ENCODE measurements at places on chromosomes 1 and 21.

- DNase-seq: no peak
Measured at GRCh38 chr1:209038316-209038715, 545.2 kb upstream of the CAMK1G start.

DNA sequence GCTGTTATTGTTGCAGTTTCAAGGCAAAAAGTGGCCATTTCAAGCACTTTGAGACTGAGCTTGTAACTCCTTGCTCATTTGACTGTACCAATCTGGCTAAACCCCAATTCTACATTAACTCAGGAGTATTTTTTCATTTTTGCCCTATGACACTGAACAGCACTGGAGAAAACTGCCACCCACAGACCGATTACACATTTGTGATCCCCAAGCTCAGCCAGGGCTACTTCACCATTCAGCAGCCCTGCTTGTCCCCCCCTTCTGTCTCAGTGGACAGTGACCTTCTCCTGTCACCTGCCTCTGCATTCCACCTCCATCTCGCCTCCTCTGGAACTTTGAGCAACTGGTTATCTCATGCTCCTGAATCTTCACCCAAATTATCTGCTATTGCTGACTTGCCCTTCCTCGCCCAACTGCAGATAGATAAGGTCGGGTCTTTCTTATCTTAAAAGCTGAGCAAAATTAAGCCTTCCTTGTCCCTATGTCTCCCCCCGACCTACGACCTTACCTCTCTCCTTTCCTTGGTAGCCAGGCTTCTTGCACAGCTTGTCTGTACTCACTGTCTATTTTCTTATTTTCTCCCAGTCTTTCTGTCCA is 25.3 kb downstream of the SPATA46 start:
- DNase-seq: no peak

GRCh38 chr1:218945050-218945449 is 228.6 kb upstream of the LYPLAL1 start:
- no peak for DNase-seq

GRCh38 chr1:31650161-31651088 is 5.7 kb upstream of the PEF1 start:
- DNase-seq: no peak

GRCh38 chr1:108055387-108055786 is 90.4 kb upstream of the VAV3 start:
- no peak for DNase-seq

GRCh38 chr1:85229574-85230097 is 28.8 kb upstream of the SYDE2 start:
- DNase-seq: no peak

- peak; percentile 26 for DNase-seq
Measured at GRCh38 chr1:101520302-101520701, 283.5 kb downstream of the S1PR1 start.

- no peak for DNase-seq
Measured at GRCh38 chr1:38186566-38186965, 140.0 kb upstream of the POU3F1 start.

DNA sequence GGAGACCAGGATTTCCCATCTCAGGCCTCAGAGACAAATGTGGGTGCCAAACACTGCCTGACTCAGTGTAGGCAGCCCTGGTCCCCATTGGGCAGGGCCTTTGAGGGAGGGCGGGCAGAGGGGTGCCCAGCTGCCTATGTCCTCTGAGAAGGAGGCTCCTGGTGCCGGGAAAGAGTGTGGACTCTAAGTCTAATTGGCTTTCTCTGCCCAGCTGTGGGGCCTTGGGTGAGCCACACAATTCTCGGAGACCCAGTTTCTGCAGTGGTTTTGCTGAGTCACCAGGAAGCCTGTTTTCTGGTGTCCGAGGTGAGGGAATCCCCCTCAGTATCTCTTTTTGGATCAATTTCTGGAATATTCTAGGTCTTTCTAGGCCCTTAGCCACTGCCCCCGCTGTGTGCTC is 35.3 kb upstream of the ACTL8 start:
- no peak for DNase-seq

GRCh38 chr21:24729568-24729967 is 877.7 kb downstream of the MRPL39 start:
- DNase-seq: no peak

DNA sequence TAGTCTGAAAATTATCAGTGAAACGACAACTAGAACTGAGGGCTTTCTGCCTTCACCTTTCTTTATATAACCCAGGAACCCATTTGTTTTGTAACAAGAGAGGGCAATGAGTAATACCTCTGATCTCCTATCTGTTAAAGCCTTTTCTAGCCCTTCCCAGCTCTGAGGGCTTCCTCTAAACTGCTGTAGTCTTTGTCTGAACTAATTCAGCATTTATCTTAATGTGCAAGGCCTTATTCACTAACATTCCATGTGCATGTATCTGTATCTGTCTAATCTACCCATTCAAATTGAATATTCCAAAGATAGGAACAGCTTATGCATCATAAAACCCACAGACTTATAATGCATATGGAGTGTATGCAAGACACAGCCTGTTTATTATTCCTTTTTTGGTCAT is 167.1 kb downstream of the LYPLAL1 start:
- DNase-seq: no peak

DNA sequence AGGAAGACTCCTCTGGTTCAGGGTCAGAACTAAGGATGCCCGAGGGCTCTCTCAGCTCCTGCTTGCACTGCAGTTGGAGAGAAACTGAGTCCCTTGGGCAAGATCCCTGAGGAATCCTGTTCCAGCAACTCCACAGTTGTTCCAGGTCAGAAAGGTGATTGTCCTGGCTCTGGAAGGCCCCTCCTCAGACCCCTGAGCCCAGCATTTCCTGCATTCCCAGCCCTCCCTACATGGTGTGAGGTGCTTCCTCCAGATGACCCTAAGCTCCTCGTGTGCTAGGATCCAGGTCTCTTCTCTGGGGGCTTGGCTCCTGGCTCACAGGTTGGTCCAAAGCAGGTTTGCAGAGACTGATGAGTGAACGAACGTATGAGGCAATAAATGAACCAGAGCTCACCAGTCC is 11.5 kb downstream of the LDLRAD1 start:
- no peak for DNase-seq

- DNase-seq: no peak
Measured at GRCh38 chr1:22303816-22304215, 147.8 kb upstream of the ZBTB40 start.

GRCh38 chr1:9059891-9060744 is 9.3 kb downstream of the SLC2A5 start:
- DNase-seq: no peak

GRCh38 chr1:31752258-31752657 is 11.9 kb downstream of the ADGRB2 start:
- DNase-seq: no peak

DNA sequence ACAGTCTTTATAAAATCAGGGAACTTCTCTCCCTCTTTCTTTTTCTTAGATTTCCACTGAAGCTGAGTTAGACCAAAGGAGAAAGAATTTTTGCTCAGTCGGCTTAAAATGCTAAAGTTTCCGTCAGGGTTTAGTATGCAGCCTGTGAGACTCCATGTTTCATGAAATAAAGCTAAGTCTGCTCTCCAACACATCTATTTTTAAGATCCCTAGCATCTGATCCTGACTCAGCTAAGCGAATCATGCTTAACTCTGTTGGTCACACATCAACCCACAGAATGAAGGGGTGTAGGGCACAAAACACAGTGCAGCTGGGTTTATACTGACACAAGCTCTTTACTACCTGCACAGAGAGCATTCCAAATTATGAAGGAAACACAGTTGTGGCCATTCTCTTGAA is 102.4 kb upstream of the ZNF281 start:
- DNase-seq: no peak

DNA sequence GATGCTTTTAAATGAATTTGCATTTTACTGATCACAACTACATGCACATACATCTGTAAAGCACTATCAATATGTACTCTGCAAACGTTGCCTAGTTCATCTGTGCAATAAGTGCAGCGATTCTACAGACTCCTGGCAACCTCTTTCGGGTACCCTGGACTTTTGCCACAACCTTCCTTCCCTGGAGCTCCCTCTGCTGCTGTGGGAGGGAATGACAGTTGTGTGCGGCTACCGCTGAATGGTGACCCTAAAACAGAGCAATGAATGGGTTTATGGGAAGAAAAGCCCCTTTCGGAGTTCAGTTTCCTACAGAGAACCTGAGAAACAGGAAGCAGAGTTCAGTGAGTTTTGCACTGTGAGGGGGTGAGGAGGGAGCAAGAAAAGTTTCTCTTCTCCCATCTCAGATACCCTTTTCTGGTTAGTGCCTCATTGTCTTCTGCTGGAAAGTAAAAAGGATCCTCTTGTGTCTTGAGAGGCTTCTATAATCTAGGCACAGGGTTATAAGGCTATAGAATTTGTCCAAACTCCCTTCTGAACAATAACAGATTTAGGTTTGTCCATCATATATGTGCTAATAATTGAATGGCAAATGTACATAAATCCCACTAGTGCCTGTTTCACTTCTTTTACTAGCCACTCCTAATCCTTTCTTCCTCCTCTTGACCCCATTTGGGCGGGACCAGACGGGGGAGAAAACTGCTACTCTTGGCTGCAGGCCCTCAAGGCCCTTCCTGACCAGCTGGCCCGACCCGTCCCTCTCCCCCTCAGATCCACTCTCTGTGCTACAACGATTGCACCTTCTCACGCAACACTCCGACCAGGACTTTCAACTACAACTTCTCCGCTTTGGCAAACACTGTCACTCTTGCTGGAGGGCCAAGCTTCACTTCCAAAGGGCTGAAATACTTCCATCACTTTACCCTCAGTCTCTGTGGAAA is 19.8 kb upstream of the SARS1 start:
- DNase-seq: peak; percentile 66

DNA sequence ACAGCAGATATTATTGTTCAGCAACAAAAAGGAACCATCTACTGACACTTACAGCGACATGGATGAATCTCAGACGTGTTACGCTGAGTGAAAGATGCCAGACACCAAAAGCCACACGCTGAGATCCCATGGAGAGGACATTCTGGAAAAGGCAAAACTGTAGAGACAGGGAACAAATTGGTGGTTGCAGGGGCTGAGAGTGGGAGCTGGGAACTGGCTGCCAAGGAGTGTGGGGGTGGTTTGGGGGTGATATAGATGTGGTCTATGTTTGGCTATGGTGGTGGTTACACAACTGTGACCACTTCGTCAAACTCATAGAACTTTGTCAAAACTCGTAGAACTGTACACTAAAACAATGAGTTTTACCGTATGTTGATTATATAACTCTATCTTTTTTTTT is 57.7 kb downstream of the RIPK4 start:
- DNase-seq: no peak

- DNase-seq: no peak
Measured at GRCh38 chr1:57532299-57532698, 108.4 kb upstream of the DAB1 start.

DNA sequence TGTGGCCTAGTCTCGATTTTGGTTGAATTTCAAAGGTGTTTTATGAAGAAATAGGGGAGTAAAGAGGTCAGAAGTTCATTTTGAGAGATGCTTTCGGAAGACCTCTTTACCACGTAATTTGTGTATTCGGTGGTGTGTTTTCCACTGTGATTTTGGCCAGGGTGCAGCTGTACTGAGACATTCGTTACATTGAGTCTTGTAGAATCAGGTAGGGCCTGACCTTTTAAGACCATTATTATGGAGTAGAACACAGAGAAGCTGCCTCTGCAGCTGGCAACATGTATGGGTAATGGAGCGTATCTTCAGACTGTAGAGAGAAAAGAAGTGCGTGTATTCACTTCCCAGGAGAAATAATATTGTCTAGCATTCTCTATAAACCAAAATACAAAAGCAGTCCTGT is 326.5 kb downstream of the PDE4B start:
- no peak for DNase-seq

DNA sequence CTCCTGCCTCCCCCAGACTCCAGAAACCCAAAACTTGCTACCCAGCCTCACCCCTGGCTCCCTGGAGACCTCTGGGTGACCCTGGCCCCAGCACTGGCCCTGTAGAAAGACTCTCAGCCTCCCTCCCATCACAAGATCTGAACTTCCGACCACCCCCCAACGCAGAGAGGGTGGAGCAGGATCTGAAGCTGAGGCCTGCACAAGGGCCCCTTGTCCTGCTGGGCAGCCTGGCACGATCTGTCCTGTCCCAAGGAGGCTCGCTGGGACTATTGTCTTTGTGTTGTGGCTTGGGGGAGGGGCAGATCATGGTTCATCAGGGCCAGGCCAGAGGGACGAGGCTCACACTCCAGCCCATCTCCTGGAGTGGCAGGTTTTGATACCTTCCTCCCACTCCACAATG is 20.0 kb downstream of the PHLDA3 start:
- no peak for DNase-seq

- no peak for DNase-seq
Measured at GRCh38 chr1:1236945-1237873, 5.2 kb downstream of the B3GALT6 start.

DNA sequence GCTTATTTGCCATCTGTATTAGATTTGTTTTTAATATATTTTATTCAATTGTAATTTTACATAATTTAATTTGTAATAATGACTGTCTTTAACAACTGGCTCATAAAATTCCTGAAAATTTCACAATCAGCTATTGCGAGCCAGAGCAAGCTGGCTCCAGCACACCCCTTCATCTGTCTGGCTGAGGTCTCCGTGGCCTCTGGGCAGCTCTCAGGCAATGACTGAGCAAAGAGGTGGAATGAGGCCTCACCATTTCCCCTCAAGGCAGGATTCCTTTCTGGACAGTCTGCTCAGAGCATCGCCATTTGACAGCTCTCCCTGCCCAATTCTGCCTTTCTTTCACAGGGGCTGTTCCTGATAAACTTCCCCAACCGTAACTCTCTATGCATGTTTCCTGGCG is 5.8 kb upstream of the KANK4 start:
- DNase-seq: no peak

DNA sequence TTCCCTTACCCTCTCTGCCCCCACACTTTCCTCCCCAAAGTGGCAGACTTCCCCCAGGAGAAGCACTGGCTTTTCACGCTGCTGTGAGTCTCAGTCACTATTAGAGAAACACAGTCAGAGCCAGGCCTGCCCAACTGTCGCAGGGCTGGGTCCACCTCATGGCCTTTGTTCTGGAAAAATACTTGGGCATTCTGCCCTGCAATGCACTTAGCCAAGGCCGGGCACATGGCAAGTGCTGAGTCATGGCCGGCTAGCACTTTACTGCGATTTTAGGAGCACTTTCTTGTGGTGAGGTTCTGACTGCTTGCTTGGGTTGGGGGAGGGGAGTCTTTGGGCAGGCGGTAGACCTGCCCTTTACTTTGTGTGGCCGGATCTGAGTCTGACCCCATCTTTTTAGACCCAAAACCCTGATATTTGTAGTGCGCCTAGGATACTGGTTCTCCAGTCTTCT is 7.7 kb downstream of the EPHX1 start:
- DNase-seq: no peak

- DNase-seq: no peak
Measured at GRCh38 chr1:43901196-43901961, 32.2 kb upstream of the ARTN start.

- DNase-seq: no peak
Measured at GRCh38 chr1:219331424-219331823, 157.7 kb downstream of the LYPLAL1 start.

- no peak for DNase-seq
Measured at GRCh38 chr1:55669293-55669692, 454.1 kb upstream of the USP24 start.

GRCh38 chr21:35651196-35651595 is 409.1 kb downstream of the SETD4 start:
- DNase-seq: no peak
